Hematopoietic multipotent progenitor cell (in vitro differentiated cells): ENCODE measurements at places on chromosomes 3 and 15. TPM values are rescaled to one million over a fixed set of nuclear protein-coding genes. Genes with fewer than 3 reads are reported as not detected.

The FSD2 gene
- not detected for total RNA-seq

DNA sequence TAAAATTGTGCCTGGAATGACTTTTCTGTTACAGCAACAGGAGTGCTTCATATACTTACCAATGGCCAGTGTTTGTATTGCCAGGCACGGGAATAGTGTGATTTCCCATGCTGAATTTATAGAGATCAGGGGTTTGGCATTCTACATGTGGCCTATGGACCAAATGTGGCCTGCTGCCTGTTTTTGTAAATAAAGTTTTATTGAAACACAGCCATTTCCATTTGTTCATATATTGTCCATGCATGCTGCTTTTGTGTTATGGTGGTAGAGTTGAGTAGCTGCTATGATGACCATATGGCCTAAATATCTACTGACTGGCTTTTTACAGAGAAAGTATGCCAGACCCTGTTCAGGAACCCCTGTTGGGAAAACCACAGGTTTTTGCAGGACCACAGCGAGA lies 55.6 kb downstream of the SLCO3A1 start:
- DNase-seq, result no peak

DNA sequence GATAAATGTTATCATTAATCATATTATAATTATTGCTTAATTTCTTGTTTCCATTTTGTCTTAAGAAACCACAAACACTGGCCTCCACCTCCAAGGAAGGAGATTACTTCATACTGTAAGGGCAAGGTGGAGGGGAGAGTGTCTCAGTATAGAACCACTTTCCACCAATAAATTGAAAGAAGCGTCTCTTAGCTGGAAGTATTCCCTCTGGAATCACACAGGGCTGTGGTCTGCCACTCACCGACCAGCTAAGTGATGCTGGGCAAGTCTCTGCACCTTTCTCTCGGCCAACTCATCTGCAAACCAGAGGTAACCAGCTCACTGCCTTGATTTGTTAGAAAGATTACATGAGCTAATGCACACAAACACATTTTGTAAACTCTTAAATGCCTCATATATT lies 63.1 kb downstream of the EIF4E3 start:
- no peak for DNase-seq

The COL8A1 gene
- not detected for total RNA-seq

The CLDN18 gene
- not detected for total RNA-seq

GRCh38 chr3:59318881-59319280 lies 269.1 kb upstream of the CFAP20DC start:
- DNase-seq, result no peak

The OCA2 gene
- not detected for total RNA-seq

DNA sequence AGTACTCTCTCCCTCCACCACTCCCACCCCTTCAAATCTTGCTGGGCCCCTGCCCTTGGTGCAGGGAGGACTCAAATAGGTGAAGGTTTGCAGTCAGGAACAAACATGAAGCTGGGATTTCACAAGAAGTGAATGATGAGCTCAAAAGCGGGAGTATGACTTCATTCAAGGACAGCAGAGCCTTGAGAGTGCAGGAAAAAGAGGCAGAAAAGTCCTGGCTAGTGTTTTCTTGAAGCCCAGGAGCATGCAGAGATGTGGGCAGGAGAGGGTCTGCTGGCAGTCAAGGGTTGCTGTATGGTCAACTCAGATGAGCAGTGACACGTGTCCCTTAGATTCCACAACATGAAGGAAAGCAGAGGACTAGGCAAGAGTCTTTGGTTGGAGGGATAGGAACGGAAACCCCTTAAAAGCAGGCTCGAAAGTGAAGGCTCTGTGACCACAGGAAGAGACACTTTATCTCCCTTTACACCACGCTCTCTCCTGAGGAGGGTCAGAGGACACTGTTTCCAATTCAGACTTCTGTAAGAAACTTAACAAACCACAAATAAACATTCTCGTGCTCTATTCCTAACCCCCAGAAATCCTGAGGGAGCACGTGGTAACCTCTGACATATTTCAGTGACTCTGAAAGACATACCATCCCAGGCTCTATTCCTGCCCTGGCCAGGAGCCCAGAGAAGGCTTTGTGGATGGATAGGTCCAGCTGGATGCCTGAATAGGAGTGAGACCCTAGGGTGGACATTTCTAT lies 168.0 kb upstream of the NDN start:
- no peak for DNase-seq
